Activated CD8-positive, alpha-beta memory T cell treated with anti-CD3 and anti-CD28 coated beads for 4 hours (primary cell): ENCODE measurements at places on chromosomes 7 and 10.

DNA sequence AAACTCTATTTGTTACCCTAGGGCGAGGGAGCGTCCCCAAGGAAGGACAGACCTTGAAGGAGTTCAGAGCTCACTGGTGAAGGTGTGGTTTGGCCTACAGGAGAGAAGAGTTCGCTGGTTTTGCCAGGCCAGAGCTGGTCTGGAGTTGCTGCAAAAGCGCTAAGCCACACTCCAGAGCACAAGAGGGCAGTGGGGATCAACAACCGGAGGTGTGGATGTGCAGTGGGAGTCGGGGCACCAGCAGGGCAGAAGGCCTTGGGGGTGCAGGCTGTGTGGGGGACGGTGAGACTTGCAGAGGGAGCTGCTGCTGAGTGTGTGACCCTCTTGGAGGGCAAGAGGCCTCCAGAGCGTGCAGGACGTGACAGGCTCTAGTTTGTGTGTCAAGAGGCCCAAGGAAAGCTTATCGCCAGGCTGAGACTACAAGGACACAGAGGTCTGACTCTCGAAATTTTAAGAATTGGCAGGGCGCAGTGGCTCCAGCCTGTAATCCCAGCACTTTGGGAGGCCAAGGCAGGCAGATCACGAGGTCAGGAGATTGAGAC lies 14.3 kb upstream of the CUL1 start:
- DNase-seq, result no peak

DNA sequence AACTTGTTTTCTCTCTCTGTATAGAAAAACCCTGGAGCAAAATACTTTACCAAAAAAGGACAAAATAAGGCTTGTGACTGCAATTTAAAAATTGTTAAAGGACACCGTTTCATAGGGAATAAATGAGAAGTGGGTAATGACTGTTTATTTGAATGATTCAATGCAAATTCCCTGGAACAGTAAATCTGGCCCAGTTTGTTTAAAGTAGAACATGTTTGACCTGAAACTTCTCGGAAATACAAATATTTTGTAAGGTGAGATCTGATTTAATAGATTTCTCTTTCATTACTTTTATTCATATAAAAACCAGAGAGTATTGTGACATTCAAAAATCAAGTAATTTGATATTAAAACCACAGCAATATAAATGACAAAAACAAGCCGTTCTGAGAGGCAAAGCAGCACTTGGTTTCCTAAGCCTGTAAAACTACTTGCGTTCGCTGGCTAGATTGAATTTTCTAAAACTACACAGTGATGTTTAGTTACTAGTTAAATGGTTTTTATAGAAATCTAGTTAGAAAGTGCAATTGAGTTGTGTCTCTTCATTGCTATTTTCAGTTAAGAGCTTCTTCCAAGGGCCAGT lies 76.8 kb upstream of the PITRM1 start:
- no peak for DNase-seq

GRCh38 chr7:28847176-28847575 lies 111.0 kb downstream of the TRIL start:
- DNase-seq, result no peak

DNA sequence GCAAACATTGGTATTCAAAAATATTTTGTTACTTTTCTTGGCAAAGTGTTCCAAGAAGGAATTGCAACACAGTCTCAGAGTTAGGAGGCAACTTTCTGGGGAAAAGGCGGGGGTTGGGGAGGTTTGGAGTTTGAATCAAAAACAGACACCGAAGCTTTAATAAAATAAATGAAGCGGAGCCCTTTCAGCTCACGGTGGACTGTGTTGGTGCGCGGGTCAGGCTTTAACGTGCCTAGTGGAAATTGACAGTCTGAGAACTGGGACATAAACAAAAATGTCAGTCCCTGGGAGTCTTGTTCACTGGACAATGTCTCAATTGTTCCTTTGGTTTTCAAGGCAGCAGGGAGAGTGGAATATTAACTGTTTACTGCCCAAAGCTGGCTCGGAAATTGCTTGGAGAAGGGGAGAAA lies 109.3 kb downstream of the TCF7L2 start:
- no peak for DNase-seq

DNA sequence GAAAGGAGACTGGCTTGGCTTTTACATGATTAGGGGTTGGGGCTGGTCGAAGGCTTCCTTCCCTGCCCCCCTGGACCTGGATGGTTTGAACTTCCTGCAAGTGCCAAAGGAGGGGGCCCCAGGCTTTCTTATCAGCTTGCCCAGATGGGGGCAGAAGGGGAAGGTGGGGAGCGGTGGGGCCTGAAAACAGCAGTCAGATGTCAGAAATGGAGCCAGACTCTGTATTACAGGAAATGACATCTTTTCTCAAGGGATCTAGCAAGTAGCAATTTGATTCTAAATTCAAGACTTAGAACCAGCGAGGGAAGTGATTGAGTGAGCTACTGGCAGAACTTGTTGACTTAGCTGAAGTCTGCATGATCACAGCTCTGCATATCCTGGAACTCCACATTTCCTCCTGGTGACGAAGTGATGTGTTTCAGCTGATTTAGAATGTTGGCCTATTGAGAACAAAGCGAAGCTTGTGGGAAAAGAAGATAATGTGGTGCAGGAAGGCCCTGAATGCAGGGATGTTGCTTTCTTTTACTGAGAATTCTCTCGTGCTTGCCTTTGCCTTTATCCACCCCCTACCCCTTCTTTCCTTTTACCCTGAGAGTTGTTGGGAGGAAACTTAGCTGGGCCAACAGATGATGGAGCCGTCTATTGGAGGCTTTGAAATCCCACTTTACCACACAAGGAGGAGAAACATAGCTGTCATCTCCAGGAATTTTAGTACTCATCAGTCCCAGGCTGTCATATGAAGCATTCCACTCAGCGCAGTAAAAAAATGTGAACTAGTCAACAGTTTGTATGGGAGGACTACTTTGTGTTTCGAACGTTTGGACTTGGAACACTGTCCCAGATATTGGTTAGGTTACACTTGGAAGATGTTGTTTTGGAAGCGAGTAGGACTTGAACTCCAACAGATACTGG lies 43.2 kb downstream of the CCNY start:
- no peak for DNase-seq
